Cortex of kidney (tissue), 1 donor: ENCODE measurements at places on chromosomes 3 and 15.

- no peak for DNase-seq
Measured at GRCh38 chr3:124492824-124493223, 237.4 kb upstream of the UMPS start.

DNA sequence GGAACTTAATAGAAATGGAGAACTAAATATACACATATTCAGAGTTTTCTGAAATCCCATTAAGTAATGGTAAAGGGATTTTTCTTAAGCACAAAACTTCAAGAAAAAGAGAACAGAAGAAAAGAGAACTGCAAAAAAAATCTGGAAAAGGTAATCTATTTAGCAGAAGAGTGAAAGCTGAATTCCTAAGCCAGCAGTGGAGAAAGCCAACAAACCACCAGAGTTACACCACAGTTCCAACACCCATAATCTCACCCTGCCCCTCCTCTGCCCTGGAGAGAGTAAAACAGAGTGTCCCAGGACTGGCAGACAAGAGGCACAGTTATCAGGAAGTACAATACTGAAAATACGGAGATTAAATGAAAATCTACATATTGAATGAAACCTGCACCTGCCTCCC lies 29.4 kb downstream of the TP53BP1 start:
- DNase-seq: no peak

GRCh38 chr3:37752649-37753025 lies 109.0 kb upstream of the CTDSPL start:
- no peak for DNase-seq

GRCh38 chr15:89143503-89144162 lies 55.4 kb downstream of the ABHD2 start:
- no peak for DNase-seq

DNA sequence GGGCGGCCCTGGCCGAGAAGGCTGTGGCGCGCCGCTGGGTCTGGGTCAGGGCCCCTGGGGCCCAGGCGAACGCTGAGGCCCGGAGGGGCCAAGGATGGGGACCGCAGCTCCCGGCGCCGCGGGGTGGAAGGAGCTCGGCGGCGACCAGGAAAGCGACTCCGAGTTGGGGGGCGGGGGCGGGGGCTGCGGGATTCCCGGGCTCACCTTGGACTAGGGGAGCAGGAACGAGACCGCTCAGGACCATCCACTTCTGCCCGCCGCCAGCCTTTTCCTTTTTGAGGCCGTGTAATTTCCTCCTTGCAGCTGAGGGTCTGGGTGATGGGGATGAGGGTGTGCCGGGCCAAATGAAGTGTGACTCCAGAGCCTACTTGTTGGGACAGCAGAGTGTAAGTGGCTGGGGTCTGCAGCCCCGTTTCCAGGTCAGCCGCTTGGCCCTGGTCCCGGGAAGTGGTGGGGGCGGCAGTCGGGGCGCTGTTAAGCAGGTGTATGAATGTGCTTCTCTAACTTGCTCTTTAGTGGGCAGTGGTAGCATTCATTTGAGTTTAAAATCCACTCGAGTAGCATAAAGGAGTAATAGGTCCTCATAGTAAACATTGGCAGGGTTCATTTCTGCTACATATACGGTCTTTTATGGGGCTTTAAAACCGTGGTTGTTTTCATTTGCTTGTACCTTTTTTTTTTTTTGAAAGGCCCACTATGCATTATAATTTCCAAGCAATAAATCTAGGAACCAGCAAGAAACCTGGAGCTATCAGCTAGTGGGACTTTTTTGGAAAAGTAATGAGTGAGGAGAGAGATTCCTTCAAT lies 717 bp downstream of the PXK start:
- no peak for DNase-seq

GRCh38 chr3:14429237-14429636 lies 26.8 kb downstream of the SLC6A6 start:
- no peak for DNase-seq

DNA sequence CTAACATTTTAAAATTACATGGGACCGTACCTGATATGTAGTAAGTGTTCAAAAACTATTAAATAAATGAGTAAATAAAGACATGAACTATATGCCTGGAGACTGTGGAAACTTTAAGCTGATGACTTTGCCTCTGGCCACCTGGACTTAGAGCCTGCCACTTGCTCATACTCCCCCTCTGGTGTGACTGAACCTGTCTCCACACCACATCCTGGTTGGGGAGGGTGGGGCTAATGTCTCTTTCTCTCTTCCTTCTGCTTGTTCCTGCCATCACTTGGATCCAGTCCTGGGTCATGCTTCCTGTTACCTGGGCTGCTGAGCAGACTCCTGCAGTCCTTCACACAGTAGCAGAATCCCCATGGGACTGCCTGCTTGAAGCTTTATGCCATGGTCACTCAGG lies 8.2 kb upstream of the TMEM158 start:
- no peak for DNase-seq
